ENCODE measurements at places on chromosomes 7 and 10.

DNA sequence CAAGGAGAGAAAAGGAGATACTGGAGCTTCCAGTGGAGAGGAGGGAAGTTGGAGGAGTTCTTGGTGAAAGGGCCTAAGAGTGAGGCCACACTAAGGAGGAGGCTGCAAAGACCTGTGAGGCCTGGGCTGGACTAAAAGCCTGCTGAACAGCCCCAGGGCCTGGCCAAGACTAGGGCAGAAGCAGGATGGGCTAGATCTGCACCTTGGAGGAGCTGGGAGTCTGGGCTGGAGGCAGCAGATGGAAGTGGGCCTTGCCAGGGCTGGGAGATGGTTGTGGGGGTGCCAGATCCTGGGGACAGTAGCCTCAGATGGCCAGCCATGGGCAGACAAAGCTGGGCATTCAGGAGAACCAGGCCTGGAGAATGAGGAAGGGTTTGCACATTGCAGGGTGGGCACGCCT is 6.5 kb upstream of the PURB start:
- no peak for DNase-seq

DNA sequence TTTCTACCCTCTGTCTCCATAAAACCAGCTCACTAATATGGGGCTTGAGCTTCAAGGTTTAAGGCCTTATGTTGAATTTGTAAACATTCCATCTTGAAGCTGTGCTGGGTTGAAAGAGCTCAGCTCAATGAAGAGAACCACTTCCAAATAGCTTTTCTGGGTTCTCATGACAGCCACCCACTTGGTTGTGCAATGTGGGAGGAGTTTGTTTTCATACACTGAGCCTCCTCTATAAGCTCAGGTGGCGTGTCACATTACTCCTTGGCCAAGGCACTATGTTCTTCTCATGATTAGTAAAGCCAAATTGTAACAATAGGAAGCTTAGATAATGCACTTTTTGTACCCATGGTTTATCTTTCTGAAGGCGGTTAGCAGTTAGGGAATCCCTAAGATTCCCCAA is 265.6 kb downstream of the PTEN start:
- DNase-seq = no peak

DNA sequence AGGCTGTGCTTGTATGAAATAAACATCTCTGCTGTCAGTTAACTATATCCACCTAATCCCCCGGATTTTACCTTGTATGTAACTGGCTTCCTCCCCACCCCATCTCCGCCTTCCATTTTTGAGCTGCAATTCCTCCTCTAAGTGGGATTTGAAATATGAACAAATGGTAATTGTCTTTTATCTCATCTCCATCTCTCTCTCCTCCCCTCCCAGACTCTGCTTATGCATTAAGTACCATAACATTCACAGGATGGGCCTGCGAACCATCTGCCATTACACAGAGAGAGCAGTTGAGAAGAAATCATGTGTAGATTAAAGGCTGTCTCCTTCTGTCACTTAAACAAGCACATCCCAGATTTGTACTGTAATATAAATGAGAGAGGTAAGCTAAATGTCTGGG is 1169.9 kb downstream of the TYW1 start:
- DNase-seq = no peak

DNA sequence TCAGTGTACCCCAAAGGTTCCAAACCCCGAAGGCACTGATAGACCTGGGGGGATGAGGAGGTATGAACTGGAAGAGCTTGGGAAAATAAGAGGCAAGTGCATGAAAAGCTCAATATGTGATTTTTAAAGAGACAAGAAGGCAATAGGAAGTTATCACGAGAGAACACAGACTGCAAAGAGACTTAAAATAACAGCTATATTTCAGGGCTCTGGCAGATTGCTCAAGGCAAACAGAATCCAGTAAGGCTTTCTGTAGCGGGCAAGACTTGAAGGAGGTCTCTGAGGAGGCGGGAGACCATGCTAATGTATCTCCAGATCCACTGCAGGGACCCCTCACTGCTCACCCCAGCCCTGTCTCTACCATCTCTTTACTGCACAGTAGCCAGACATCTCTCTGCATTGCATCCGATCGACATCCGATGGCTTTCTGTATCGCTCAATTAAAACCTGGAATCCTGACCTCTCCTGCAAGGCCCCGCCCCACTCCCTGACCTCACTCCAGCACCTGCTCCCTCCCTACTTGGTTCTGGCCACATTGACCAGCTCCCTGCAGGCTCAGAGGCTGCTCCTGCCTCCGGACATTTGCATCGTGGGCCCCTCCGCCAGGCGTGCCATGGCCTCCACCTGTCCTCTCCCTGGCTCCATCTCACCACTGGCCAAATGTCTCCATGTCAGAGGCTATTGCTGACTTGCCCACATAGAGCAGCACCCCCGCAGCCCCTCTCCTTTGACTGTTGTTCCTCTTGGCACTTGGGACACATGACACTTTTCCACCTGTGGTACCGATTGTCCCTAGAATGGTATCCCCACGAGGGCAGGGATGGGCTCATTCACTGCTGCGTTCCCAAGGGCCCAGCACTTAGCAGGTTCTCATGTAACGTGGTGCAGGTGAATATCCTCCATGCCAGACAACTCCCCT is 118.0 kb downstream of the PRKAG2 start:
- DNase-seq = no peak

DNA sequence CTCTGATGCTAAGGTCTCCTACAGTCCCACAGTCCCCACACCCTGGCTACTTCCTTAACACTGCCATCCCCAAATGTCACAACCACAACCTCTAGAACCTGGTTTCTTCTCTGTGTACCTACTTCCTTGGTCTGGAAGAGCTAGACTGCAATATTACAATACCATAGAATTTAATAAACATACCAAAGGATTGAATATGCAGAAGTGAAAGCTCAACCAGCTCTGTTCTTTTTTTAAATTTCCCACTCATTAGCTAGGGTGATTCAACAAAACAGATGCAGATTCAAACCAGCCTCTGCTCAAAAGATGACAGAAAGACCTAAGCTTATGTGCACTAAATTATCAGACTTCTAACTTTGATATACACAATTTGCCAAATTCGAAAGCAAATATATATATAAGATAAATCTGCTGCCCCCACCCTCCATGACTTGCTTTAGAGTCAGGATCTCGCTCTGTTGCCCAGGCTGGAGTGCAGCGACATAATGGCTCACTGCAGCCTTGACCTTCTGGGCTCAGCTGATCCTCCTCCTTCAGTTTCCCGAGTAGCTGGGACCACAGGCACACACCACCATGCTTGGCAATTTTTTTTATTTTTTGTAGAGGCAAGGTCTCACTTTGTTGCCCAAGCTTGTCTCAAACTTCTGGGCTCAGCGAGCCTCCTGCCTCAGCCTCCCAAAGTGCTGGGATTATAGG is 212.6 kb downstream of the CHCHD3 start:
- DNase-seq = no peak

All from NCI-H1092 treated with DMSO at 0.1 percent for 48 hours (cell line).